ENCODE measurements at places on chromosomes 1 and 21.
A peak's percentile ranks its signal among the peaks of the same experiment; 100 is the strongest.

DNA sequence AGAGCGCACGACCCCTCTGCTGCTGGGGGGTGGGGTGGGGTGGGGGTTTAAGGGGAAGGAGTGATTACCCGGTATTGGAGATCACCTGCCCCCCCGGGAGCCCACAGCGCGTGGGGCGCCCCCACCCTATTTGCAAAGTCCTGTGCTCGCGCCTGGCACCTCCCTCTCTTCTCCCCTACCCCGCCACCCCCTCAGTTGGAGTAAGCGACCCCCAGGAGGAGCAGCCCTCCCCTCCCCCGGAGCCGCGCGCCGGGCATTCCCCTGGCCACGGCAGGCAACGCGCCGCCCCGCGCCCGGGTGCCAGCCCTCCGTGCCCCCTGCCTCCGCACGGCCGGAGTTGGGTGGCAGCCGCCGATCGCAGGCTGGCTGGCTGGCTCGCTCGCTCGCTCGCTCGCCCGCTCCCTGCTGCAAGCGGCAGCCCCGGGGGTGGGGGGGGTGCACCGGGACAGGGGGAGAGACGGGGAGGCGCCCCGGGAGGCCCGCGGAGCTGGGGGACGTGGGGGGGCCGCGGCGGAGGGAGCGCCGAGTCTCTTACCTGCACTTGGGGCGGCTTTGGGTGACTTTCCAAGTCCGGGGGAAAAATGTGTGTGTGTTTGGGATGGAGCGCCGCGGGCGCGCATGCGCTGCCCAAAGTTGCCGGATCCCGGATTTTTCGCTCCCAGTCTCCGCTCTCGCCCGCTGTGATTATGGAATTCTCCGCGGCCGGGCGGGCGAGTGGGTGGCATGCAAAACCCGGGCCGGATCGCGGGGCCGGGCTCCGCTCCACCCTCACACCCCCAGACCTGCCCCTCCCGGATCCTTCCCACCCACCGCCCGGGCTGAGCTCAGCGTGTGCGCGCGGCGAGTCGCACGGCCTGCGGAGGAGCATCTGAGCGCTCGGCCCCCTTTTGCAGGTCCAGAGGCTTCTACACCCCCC, at the start of gene CASZ1:
Gene CASZ1 (minus strand): TSS at position 618 of the 916 bp plus-strand sequence. CDS start 102,757 bp downstream, outside the sequence.
- DNase-seq: peak; percentile 48

GRCh38 chr1:150804671-150805070, 3.4 kb downstream of the CTSK start:
- DNase-seq: no peak

DNA sequence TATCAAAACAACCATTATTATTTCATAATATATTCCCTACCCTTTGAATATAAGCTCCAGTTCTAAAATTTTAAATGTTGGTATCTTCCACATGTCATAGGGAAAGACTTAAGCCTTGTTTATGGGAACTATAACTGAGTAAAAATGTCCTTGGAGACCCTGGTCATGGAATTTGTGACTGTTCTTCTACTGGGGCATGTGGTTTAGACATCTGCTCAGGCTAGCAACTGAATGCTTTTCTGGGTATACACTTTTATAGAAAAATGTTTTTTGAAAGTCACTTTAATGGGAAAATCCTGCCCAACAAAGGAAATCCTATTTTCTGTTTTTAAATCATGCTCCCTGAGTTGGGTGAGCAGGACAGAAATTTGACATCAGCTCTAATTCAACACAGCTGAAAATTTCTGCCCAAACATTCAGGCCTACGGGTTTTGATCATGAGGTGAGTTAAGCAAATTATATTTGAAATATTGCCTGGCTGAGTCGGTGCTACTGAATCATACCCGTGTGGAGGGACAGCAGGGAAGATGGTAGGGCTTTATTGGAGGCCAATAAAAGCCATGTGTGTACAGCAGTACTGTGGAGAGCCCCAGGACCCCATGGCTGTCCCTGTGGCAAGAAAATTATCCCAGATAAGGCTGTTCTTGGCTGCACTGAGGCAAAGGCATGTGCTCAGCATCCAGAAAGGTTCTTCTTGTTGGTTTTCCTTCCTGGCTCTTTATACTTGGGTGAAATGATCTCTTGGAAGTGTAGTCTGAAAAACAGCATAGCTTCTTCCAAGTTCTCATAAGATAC, 391.8 kb downstream of the DISC1 start:
- DNase-seq: no peak

- no peak for DNase-seq
These were observed 91.8 kb downstream of the TRIM11 start for GRCh38 chr1:228314658-228315483.

DNA sequence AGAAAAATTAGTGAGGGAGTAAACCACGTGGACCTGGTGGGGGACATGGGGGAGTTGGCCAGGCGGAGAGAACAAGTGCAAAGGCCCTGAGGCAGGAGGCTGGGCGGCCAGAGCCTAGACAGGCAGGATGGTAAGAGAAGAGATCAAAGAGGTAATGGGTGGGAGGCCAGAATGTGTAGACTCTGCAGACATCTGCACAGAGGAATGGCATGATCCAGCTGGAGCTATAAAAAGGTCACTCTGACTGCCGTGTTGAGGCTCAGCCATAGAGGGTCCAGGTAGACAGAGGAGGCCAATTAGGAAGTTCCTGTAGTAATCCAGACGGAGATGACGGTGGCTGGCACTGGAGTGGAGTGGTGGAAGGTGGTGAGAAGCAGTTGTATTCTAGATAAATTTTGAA, 3.6 kb downstream of the H6PD start:
- DNase-seq: no peak

DNA sequence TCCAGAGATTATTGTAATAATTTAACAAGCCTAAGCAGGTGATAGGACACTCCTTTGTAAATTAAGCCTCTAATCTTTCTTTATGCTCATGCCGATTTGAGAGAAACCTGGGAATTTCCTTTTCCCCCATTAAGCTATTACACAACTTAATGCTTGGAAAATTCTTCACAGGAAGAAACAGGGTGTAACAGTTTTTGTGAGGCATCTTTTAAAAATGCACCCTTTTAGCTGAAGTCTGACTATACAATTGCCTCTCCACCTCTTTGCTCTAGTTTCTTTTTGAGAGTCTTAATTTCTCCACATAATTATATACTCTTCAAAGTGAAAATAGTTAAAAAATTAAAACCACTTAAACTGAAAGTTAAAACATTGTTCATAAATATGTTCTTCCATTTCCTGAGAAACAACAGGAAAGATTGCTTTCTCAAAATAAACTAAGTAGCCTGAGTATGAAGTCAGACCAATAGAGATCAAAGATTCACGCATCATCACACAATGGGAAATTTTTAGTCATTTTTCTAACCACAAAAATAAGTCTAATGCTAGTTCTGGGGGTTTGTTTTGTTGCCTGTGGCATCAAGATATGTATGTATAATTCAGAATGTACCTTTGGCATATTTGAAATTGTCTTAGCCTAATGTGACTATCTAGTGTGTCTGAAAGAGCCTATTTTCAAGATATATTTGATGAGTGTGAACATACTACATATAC, 34.7 kb downstream of the LRRC8D start:
- DNase-seq: peak; percentile 53

DNA sequence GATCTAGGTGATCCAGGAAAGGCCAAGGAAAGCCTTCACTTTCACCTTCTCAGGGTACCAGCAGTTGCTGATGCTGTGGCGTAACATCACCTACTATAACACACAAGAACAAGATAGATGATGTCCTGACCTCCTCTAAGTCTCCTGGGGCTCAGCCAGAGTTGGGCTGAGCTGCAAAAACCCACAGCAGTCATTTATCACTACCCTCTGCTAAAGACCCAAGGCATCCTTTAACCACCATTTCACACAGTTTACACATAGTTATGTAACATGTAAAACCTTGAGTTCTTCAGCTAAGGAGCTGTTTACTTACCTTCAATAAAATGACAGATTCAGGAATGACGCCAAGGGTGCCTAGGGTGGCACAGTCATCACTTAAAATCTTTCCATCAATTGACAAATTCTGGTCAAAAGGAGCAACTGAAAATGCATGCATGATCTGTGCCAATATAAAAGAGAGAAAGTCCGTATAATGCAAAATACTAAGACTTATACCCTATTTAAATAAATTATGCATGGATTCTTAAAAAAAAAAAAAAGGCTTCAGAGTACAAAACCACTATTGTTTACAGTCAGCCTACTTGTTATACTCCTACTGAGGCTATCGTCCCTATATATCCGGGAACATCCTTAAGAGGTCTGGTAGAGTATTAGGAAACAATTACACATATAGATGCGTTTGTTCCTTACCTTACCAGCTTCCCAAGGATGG, 20.7 kb upstream of the RAP1GAP start:
- DNase-seq: no peak

- no peak for DNase-seq
These were observed 468 bp upstream of the MX1 start for GRCh38 chr21:41425588-41425953.

- DNase-seq: no peak
These were observed 774.5 kb upstream of the NEGR1 start for GRCh38 chr1:73056826-73057225.

DNA sequence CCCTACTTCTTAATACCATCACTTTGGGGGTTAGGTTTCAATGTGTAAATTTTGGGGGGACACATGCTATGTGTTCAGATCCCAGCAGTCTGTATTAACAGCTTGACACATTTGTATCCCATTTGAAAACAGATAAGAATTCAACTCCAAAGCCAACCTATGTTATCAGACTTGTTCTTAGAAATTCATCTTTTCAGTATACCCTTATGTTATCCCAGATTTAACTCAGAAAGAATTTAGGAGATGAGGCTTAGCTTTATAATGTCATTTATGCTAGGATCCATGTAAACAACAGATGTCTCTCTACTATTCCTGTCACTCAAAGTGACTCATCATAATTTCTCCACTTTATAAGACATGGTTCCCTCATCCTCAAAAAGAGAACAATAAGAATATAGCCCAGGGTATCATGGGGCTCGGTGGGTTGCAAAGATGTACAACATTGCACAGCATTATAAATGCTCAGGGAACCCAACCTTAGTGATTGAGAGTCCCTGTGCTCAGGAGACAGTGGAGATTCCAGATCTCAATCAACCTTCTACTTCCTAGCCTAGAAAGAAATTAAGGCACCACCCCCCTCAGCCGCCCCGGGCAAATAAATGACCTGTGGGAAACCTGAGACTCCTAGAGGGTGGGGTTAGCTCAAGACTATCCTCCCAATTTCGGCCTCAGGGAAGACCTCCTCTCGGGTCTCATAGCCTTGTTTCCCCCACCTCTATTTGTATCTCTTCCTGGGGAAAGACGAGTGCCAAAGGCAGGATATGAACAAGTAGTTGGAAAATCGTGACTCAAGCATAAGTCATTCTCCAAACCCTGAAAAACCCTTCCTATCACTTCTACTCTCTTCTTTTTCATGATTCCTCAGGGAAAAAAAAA, 265.1 kb upstream of the CAMK1G start:
- DNase-seq: no peak

- DNase-seq: no peak
These were observed 689.6 kb downstream of the USP25 start for GRCh38 chr21:16419188-16419921.

DNA sequence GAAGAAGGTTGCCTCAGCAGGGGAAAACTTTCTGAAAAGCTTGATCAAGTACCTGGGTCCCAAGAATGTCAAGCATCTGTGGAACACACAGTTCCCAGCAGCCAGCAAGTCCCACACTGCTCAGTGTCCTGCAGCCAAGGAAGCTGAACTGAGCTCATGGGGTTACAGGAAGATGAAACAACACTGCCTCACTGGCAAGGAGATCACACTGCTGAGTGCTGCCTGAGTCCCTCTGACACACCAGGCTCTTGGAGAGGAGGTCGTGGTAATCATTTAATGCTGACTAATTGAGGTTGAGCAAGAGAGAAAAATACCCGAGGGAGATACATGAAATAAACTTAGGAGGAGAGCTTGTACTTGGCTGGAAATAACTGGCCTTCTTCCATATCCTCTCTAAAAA, 75.2 kb downstream of the MPZL1 start:
- no peak for DNase-seq

DNA sequence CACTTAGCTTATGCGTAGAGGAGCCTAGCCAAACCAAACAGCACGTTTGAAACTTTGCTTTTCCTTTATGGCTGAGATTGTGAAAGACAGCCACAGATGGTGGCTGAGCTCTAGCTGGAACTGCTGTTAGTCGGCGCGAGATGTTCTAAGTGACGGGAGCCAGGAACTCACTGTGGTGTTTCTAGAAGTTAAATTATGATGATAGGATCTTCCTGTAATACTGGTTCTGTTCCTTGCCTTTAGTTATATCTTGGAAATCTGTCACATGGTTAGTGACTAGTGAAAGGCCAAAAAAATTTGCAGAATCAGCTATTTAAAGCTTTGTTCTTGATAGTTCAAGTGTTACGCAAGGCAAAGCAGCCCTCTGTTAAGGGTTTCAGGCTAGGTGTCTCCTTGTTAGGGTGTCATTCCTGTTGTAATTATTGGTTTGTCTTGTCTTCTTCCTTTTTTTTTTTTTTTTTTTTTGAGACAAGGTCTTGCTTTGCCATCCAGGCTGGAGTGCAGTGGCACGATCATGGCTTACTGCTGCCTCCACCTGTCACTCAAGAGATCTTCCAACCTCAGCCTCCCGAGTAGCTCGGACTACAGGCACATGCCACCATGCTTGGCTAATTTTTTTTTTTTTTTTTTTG, 22.6 kb downstream of the AK4 start:
- DNase-seq: no peak

- DNase-seq: no peak
These were observed 3.9 kb downstream of the TAS1R2 start for GRCh38 chr1:18855573-18855972.

- no peak for DNase-seq
These were observed 13.8 kb upstream of the UBL4B start for GRCh38 chr1:110098222-110099026.

- DNase-seq: no peak
These were observed 115.1 kb upstream of the JUN start for GRCh38 chr1:58898739-58899586.

DNA sequence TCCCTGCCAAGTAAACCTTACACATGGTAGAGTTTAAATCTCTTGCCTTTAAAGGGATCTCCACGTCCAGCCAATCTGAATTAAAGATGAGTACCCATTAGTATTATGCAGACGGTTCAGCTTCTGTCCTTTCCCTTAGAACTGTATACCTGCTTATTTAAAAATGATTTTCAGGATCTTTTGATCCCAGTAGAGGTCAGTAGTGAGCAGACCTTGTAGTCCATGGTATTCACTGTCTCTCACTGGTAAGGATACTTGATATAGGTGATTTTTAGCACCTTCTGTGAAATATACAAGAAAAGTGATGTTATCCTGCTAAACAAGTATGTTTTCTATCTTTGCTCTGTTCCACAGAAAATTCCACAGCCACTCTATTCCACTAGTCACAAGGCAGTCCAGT, 1211.6 kb upstream of the ADGRL4 start:
- peak; percentile 21 for DNase-seq

DNA sequence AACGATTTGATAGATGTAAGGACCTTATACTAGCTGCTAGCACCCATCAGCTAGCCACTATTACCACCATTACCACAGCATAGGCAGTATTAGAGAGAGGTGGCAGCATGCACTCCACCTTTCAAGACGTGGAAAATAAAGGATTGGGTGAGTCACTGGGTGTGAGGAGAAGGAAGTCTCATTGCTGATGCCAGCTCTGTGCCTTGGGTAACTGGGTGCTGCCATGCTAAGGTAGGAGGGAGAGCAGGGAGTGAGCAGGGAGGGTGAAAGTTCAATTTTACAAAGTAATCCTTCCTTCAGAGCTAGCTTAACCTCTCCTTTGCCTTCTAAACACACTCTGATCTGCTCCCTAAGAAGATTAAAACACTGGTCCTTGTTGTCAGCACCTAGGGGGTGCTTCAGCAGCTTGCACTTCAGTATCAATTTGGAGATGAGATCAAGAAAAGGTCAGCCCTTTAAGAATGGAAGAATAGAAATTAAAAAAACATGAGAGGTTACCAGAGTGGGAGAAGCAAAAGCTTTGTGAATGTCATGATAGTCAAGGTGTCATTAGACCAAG, 1.8 kb upstream of the LIN9 start:
- no peak for DNase-seq
